ENCODE measurements at places on chromosomes 7 and 10.

DNA sequence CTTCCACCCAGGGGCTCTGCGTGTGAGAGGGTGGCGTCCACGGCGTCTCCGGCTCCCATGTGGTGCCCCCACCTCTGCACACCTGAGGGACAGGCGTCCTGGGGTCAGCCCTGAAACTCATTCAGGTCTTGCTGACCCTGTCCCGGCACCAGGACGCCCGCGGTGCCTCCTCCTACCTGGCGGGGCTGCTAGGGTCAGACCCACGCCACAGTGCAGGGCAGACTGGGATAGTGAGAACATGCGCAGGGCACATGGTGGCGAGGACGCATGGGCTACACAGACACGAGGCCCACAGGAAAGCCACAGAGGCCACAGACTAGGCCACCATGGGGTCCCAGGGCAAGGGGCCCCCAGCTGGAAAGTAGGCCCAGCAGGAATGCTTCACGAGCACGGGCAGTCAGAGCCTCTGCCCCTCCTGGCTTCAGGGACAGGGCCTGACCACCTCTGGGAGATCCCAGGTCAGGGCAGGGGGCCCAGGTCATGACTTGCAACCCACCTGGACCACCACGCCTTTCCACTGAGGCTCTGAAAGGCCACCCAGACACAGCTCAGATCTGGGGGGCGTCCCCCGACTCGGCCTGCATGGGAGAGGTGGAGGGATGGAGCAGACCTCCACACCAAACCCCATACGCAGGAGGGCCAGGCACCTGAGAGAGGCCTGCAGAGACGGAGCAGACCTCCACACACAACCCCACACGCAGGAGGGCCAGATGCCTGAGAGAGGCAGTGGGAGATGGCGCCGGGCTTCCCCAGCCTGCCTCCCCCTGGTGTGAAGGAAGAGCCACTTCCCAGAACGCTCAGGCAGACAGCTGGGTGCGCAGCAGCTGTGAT is 188.6 kb downstream of the ELFN1 start:
- no peak for DNase-seq

DNA sequence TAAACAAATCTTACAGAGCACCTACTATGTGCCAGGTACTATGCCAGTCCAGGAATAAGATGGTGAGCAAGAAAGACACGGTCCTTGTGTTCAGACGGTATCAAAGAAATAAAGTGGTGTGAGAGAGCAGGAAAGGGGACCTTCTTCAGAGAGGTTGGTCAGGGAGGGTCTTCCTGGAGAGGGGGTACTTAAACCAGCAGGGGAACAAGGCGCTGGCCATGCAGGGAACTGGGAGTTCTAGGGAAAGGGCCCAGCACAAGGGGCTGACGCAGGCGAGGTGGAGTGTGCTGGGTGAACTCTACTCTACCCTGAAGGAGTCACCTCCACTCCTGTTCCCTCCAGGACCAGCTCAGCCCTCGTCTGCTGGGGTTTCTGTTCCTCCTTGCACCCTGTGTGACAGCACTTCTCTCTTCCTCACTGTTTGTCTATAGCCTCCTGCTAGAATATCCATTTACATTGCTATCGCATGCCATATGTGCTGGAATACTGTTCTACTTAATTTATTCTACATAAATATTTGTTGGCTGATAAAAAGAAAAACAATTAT is 73.5 kb downstream of the AOAH start:
- no peak for DNase-seq

DNA sequence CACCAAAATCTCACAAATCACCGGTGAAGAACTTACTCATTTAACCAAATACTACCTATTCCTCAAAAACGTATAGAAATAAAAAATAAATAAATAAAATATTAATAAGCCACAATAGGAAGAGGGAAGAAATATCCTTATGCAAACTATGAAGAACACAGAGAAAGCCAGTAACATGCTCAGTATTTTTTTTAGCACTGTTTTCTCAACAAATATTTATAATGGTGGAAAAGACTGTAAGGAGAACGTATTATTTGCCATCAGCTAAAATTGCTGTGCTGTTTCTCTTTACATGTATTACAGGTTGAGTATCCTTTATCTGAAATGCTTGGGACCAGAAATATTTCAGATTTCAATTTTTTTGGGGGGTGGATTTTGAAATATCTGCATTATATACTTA is 21.0 kb downstream of the KIAA1217 start:
- no peak for DNase-seq

GRCh38 chr7:92751902-92752901 is 84.2 kb downstream of the CDK6 start:
- DNase-seq: no peak

GRCh38 chr7:150962553-150963399 is 15.3 kb downstream of the KCNH2 start:
- peak; percentile 59 for DNase-seq

- no peak for DNase-seq
Measured at GRCh38 chr10:127150136-127150535, 46.3 kb downstream of the INSYN2A start.

DNA sequence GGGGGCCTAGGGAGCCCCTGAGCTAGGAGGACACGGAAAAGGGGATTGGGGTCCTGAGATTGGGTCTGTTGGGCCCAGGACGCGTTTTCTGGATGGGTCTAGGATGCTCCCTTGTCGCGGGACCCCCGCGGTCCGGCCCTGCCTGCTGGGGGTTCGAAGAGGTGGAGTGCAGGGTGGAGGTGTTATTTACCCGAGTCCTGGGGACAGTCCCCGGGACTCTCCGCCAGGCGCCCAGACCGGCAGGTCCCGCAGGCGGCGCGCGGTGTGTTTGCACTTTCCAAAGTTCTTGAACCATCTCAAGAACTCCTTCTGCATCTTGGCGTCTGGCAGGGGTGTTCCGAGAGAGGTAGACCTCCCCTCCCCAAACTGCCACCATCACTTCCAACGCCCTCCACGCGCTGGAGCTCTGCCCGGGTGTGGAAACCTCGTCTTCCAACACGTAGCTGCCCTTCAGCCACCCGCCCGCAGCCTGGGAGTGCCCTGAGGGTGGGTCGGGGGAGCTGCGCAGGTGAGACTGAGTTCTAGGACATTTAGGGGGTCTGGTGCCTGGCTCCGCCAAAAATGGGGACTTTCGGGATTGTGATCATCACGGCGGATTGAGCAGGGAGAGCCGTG is 569 bp downstream of the CAV1 start:
- peak; percentile 30 for DNase-seq

GRCh38 chr10:89343089-89343767 is 15.4 kb downstream of the IFIT3 start:
- DNase-seq: no peak

- DNase-seq: no peak
Measured at GRCh38 chr10:107544706-107545520, 380.4 kb upstream of the SORCS1 start.

GRCh38 chr10:97518301-97519043 is 19.7 kb downstream of the UBTD1 start:
- DNase-seq: no peak

DNA sequence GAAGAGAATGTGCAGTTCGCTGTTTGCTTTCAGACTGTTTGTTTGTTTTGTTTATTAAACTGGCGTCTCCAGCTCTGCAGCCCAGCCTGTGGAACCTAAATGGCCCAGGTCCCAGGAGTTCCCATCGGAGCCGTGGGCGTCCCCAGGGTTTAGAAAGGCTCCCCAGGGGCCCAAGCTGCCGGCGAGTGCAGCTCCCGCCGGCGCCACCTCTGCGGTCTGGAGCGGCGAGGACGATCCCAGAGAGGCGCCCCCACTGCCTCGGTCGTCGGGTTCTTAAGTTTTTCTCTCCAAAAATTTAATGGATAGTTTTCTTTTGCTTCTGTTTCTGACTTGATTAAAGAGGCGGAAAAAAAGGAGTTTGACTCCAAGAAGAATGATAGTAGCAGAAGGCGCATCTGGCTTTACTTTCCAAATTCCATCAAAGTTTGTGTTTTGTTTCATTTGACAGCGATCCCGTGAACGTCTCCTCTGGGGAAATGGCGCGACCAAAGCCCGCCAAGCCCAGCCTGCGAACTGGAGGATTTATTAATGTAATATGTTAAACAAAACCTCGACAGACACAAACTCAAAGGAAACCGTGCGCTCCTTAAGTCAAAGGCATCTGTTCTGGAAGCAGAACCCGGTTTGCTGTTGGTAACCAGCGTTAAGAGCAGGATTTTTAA is 718 bp upstream of the FZD1 start:
- DNase-seq: no peak

- DNase-seq: no peak
Measured at GRCh38 chr10:121332829-121333765, 265.1 kb downstream of the FGFR2 start.

DNA sequence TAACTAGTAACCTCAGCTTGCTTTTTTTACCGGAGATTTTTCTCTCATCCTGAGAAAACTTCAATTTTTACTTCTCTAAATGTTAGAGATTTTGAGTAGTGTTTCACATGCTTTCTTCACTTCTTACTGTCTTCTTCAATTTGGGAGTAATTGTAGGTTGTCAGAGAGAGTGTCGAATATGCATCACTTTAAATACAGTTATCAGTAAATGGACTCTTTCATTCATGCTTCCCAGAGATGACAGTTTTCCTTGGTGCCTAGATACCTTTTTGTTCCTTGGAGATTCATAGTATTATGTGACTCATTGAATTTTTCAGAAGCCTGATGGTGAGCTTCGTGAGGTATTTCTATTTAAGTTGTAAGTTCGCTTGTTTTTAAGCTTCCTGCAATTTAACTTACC is 169.7 kb downstream of the ADK start:
- DNase-seq: no peak

- no peak for DNase-seq
Measured at GRCh38 chr7:155062411-155062810, 7.7 kb upstream of the HTR5A start.

DNA sequence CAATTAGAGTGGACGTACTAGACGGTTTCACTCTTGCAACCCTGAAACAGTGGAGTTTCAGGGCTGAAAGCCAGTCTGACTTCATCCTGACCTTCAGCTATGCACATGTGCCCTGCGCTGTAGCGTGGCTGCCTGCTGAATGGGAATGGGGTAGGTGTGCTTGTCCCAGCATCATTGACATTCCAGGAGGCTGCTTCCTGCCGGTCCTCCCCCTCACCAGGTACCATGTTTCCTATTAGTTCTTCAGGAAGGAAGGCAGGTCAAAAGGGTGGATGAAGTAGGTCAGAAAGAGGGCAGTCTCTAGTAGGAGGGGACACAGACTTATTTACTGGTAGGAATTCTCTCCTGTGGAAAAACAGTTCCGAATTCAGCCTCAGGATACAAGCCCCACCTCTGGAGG is 551.8 kb upstream of the GALNT17 start:
- DNase-seq: no peak

Measured in memory B cell (primary cell).